Panc1 (cell line): ENCODE measurements at places on chromosomes 2 and 18.

DNA sequence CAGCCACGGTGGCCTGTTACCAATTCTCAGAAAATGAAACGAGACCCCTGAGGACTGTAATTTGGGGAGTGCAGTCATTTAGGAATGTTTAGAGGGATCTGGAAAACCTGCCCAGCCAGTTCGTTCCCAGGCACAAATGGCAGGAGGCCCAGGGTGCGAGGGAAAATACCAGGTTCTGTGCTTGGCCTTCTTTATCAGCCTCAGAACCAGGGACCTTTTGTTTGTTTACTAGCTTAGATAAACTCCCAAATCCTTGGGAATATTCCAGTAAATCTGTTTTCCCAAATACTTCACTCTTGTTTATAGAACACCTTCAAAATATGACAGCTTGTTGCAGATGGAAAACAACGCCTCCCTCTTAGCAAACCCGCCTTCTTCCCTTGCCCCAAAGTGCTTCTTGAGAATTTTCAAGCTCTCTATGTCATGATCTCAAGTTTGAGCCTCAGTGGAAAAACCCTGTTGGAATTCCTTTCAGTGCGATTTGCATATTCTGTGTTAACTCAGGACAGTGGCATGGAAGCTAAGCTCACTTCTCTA, 400.3 kb upstream of the SMIM21 start:
- H3K27me3 ChIP-seq, result no peaks in the 10 kb centered on the region
- DNase-seq, result no peak
- no peak overlapping the region for H3K27ac ChIP-seq
- H3K4me3 ChIP-seq, result no peak overlapping the region

- H3K27ac ChIP-seq, result no peak overlapping the region
- H3K36me3 ChIP-seq, result no peaks in the 10 kb centered on the region; the same call in 1 of the 2 replicates
- no peak for DNase-seq
- H3K27me3 ChIP-seq, result no peaks in the 10 kb centered on the region
These were observed 33.8 kb downstream of the RNF144A start for GRCh38 chr2:6951046-6951445.

DNA sequence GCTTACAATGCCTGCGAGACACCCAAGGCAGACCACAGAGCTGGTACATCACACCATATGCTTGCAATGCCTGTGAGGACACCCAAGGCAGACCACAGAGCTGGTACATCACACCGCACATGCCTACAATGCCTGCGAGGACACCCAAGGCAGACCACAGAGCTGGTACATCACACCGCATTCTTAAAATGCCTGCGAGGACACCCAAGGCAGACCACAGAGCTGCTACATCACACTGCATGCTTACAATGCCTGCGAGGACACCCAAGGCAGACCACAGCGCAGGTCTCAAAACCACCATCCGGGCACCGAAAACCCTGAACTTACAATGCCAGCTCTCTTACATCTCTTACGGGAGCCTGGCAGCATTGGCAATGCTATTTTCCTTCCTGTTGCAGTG, 799.6 kb downstream of the GALR1 start:
- DNase-seq, result no peak
- no peak overlapping the region for H3K27ac ChIP-seq
- H3K36me3 ChIP-seq, result no peaks in the 10 kb centered on the region
- peaks cover 22% of the 10 kb centered on the region for H3K27me3 ChIP-seq

DNA sequence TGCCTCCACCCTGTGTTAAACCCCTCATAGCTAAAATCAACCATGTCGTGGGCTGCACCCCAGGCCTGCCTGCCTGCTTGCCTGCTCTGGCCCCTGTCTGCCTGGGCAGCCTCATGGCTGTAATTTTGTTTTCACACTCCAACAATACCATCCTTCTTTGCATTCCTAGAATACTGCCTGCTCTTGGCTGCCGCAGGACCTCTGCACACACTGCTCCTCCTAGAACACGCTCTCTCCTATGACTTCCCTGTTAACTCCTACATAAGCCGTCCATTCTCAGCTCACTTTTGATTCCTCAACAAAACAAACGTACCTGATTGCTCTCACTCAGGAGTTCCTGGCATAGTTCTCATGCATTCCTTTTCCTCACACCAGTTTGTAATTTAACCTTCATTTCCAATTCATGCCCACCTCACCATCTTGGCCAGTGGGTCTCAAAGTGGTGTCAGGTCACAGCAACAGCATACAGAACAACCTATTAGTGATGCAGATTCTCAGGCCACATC, 2.5 kb downstream of the UXS1 start:
- H3K27ac ChIP-seq, result peak overlapping the region; percentile 13; the same call in 1 of the 2 replicates
- peaks cover 35% of the 10 kb centered on the region for H3K4me1 ChIP-seq
- no peaks in the 10 kb centered on the region; the same call in 1 of the 2 replicates for H3K36me3 ChIP-seq
- no peaks in the 10 kb centered on the region for H3K27me3 ChIP-seq
- no peak for DNase-seq

GRCh38 chr2:145961846-145962245, 1441.9 kb upstream of the ZEB2 start:
- H3K36me3 ChIP-seq, result no peaks in the 10 kb centered on the region
- no peak overlapping the region for H3K4me3 ChIP-seq
- no peaks in the 10 kb centered on the region for H3K4me1 ChIP-seq
- no peak for DNase-seq

DNA sequence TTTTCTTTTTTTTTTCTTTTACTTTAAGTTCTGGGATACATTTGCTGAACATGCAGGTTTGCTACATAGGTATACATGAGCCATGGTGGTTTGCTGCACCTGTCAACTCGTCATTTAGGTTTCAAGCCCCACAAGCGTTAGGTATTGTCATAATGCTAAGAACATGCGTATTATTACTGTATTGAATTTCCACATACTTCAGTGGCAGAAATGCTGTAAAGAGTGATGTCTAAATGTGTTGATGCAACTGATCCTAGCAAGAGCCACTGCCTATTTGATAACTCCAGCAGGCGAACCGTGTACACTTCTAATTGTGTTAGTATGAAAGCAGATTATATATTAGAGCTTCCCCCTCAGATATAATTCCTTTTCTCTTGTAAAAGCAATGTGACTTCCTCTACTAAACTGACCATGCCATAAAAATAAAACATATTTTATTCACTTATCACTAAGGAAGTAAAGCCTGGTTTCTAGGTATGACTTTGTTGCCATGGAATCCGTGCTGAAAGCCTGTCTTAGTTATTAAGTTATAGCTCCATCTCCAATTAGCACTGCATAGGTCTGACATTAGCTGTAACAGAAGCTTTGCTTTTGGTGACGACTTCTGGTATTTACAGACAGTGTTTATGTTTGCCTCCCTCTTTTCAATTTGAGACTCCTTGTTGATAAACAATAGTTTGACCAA, 280.0 kb downstream of the GALR1 start:
- H3K27me3 ChIP-seq, result no peaks in the 10 kb centered on the region
- no peak overlapping the region for H3K4me3 ChIP-seq
- H3K4me1 ChIP-seq, result no peaks in the 10 kb centered on the region
- no peak for DNase-seq

DNA sequence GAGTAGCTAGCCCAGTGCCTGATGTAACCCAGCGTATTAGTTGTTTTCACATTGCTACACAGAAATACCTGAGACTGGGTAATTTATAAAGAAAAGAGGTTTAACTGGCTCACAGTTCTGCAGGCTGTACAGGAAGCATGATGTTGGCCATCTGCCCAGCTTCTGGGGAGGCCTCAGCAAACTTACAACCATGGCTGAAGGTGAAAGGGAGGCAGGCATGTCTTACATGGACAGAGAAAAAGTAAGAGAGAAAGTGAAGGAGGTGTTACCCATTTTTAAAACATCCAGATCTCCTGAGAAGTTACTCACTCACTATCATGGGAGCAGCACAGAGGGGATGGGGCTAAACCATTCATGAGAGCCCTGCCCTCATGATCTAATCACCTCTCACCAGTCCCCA, 6.1 kb upstream of the CYRIA start:
- no peaks in the 10 kb centered on the region for H3K4me1 ChIP-seq
- H3K27ac ChIP-seq, result no peak overlapping the region
- H3K4me3 ChIP-seq, result no peak overlapping the region
- H3K36me3 ChIP-seq, result no peaks in the 10 kb centered on the region
- peaks cover 3% of the 10 kb centered on the region; the same call in 1 of the 2 replicates for H3K27me3 ChIP-seq
- DNase-seq, result no peak

- H3K27ac ChIP-seq, result no peak overlapping the region
- no peaks in the 10 kb centered on the region for H3K27me3 ChIP-seq
- DNase-seq, result no peak
- no peak overlapping the region for H3K4me3 ChIP-seq
- H3K36me3 ChIP-seq, result no peaks in the 10 kb centered on the region; the same call in 1 of the 2 replicates
These were observed 122.7 kb upstream of the RIOK3 start for GRCh38 chr18:23330423-23330822.

DNA sequence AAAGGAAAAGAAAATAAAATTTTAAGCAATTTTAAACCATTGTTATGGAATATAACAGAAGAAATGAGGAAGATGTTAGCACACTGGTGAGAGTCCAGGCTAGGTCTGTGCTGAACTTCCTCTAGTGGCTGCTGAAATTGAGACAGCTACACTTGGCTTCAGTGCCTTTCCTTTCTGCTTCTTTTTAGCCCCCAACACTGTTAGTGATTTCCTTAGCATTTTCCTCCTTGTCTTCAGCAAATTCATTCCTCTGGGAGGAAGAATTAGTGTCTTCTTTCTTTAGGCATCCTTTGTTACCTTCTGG, 47.6 kb downstream of the ITGAV start:
- no peak overlapping the region for H3K4me3 ChIP-seq
- no peak for DNase-seq
- H3K36me3 ChIP-seq, result peaks cover 42% of the 10 kb centered on the region
- no peak overlapping the region for H3K27ac ChIP-seq
- H3K4me1 ChIP-seq, result peaks cover 4% of the 10 kb centered on the region
- H3K27me3 ChIP-seq, result no peaks in the 10 kb centered on the region

- no peaks in the 10 kb centered on the region for H3K36me3 ChIP-seq
- H3K27ac ChIP-seq, result no peak overlapping the region
- H3K27me3 ChIP-seq, result no peaks in the 10 kb centered on the region
- no peaks in the 10 kb centered on the region for H3K4me1 ChIP-seq
These were observed 21.0 kb upstream of the GPR17 start for GRCh38 chr2:127624756-127625571.

DNA sequence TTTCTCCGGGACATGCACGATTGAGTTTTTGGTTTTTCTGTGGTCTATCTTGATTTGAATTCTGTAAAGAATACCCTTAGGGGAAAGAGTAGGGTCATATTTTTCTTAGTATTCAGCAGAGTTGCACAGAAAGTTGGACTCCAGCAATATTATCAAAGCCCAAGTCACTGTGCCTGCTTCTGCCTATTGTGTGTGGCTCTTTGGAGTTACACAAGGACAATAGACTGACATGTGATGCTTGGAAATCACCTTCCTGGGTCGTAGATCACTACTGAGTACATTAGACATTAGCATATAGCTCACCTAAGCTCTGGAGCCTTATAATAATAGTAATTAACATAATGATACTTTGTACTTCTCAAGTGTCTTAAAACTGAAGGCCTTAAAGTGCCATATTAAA, 238.8 kb upstream of the FOSL2 start:
- H3K4me3 ChIP-seq, result no peak overlapping the region
- H3K36me3 ChIP-seq, result no peaks in the 10 kb centered on the region
- no peak overlapping the region; the same call in 1 of the 2 replicates for H3K27ac ChIP-seq
- peaks cover 7% of the 10 kb centered on the region; the same call in 1 of the 2 replicates for H3K4me1 ChIP-seq
- no peak for DNase-seq

DNA sequence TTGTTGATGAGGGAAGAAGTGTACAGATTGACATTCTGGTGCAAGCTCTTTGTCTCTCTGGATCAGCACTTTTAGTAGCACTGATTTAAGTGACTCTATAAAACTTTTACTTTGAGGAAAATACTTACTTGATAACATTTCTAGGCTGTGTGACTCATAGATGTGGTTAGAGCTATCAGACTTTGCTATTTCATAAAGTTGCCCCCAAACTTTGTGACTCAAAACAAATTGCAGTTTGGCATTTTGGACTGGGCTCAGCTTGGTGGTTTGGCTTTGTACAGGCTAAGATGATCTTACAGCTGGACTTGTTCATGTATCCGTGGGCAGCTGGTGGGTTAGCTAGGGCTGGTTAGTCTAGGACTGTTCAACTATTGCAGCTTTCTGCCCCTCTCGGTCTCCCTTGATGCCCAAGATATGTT, 42.1 kb upstream of the GLS start:
- DNase-seq, result no peak
- H3K27me3 ChIP-seq, result peaks cover 2% of the 10 kb centered on the region; the same call in 1 of the 2 replicates
- H3K4me1 ChIP-seq, result no peaks in the 10 kb centered on the region
- no peak overlapping the region for H3K4me3 ChIP-seq
- H3K36me3 ChIP-seq, result no peaks in the 10 kb centered on the region

GRCh38 chr2:195838002-195838401, 181.0 kb downstream of the SLC39A10 start:
- no peak overlapping the region for H3K4me3 ChIP-seq
- no peaks in the 10 kb centered on the region for H3K4me1 ChIP-seq
- H3K27ac ChIP-seq, result no peak overlapping the region
- DNase-seq, result no peak
- H3K36me3 ChIP-seq, result no peaks in the 10 kb centered on the region
- no peaks in the 10 kb centered on the region for H3K27me3 ChIP-seq

GRCh38 chr2:110678457-110679336, 834 bp upstream of the BUB1 start:
- H3K27me3 ChIP-seq, result no peaks in the 10 kb centered on the region
- H3K27ac ChIP-seq, result peak overlapping the region; percentile 99
- H3K4me3 ChIP-seq, result peak overlapping the region; percentile 91

GRCh38 chr18:77143196-77143595, 10.6 kb upstream of the MBP start:
- H3K36me3 ChIP-seq, result no peaks in the 10 kb centered on the region
- H3K4me3 ChIP-seq, result no peak overlapping the region
- no peaks in the 10 kb centered on the region for H3K27me3 ChIP-seq
- H3K27ac ChIP-seq, result no peak overlapping the region

- no peak overlapping the region for H3K4me3 ChIP-seq
- H3K27me3 ChIP-seq, result no peaks in the 10 kb centered on the region
- no peaks in the 10 kb centered on the region for H3K4me1 ChIP-seq
- H3K27ac ChIP-seq, result no peak overlapping the region
These were observed 510.0 kb upstream of the ZEB2 start for GRCh38 chr2:145029873-145030272.

DNA sequence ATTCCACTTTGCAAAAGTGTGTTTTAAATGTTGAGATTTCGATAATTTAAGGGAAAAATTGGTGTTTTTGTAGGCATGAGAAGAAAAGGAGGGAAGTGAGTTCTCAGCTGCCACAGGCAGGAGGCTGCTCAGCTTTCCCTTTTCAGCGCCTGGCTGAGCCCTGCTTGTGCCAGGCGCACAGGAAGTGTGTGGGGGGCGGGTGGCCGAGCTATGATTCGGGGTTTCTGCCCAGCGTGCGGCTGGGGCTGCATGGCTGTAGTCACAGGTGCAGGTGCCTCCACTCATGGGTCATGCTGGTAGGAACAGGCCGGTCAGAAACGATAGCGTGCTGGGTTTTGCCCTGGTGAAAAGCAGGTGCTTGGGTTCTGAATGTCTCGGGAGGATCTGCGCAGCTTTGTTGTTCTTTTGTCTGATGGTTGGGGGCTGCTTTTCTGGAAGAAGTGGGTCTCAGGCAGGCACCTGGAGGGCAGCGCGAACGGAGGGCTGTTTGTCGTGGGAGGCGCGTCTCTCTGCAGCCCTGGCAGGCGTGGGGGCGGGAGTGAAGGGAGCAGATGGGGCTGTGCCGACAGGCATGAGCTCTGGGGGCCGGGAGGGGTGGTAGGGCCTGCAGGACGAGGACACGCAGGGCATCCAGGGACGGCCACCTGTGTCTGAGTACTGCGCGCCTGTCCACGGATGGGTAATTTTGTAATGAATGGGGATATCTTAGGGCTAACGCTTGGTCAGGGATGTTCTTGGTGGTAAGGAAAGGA, 2.1 kb downstream of the KCNG2 start:
- peaks cover 5% of the 10 kb centered on the region; the same call in 1 of the 2 replicates for H3K27me3 ChIP-seq
- no peak for DNase-seq
- H3K4me3 ChIP-seq, result no peak overlapping the region

GRCh38 chr2:36060133-36060532, 295.4 kb upstream of the CRIM1 start:
- H3K36me3 ChIP-seq, result no peaks in the 10 kb centered on the region
- H3K27me3 ChIP-seq, result no peaks in the 10 kb centered on the region
- no peak overlapping the region for H3K27ac ChIP-seq
- H3K4me1 ChIP-seq, result no peaks in the 10 kb centered on the region
- no peak for DNase-seq
